Ovary (tissue), 10 donors: ENCODE measurements at places on chromosomes 5 and 9. TPM values are rescaled to one million over a fixed set of nuclear protein-coding genes. Genes with fewer than 3 reads are reported as not detected.
A peak's percentile ranks its signal among the peaks of the same experiment; 100 is the strongest.

The ESM1 gene
- total RNA-seq = not detected

- H3K27me3 ChIP-seq = no peaks in the 10 kb centered on the region
- H3K36me3 ChIP-seq = no peaks in the 10 kb centered on the region
- DNase-seq = no peak
- H3K27ac ChIP-seq = no peak overlapping the region
Observed at GRCh38 chr5:137845472-137845871, 22.2 kb upstream of the MYOT start.

The PTGR1 gene
- total RNA-seq = 34.5 TPM

The COL15A1 gene
- 12.8 TPM for total RNA-seq

- peak overlapping the region; percentile 73 for H3K27ac ChIP-seq
- no peak for DNase-seq
- no peaks in the 10 kb centered on the region for H3K27me3 ChIP-seq
- H3K36me3 ChIP-seq = no peaks in the 10 kb centered on the region
- peaks cover 29% of the 10 kb centered on the region for H3K4me1 ChIP-seq
- no peak overlapping the region for H3K4me3 ChIP-seq
Observed at GRCh38 chr9:94950040-94950578, 223.6 kb downstream of the AOPEP start.

- H3K4me3 ChIP-seq = no peak overlapping the region
- no peaks in the 10 kb centered on the region for H3K4me1 ChIP-seq
- DNase-seq = no peak
Observed at GRCh38 chr9:100219347-100219746, 120.3 kb downstream of the INVS start.

The ITGA1 gene
- total RNA-seq = 16.7 TPM

The MEGF10 gene
- total RNA-seq = 0.50 TPM

- no peak for DNase-seq
- no peaks in the 10 kb centered on the region for H3K36me3 ChIP-seq
- no peak overlapping the region for H3K4me3 ChIP-seq
- H3K27ac ChIP-seq = no peak overlapping the region
Observed at GRCh38 chr5:168870910-168871309, 291.7 kb upstream of the PANK3 start.

GRCh38 chr9:35179347-35180280 is 17.8 kb downstream of the UNC13B start:
- H3K27ac ChIP-seq = no peak overlapping the region
- no peak overlapping the region for H3K4me3 ChIP-seq
- H3K36me3 ChIP-seq = no peaks in the 10 kb centered on the region
- no peak for DNase-seq
- no peaks in the 10 kb centered on the region for H3K4me1 ChIP-seq

DNA sequence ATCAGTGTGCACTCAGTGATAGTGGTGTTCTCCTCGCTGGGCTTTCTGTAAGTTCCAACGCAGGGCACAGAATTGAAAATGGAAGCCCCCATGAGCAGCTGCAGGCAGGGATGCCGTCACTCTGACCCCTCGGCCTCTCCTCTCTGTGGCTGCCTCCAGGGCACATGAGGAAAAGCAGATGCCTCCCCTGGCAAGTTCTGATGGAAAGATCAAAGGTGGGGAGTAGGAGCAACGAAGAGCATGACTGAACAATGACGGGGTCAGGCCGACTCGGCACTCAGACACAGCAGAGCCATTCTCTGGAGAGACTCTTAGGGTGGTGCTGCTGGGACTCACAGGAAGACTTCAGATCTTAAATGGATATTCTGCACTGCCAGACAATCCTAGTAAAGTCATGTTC is 65.6 kb upstream of the CKMT2 start:
- H3K27ac ChIP-seq = no peak overlapping the region
- H3K4me1 ChIP-seq = no peaks in the 10 kb centered on the region
- no peaks in the 10 kb centered on the region for H3K27me3 ChIP-seq
- no peak overlapping the region for H3K4me3 ChIP-seq

DNA sequence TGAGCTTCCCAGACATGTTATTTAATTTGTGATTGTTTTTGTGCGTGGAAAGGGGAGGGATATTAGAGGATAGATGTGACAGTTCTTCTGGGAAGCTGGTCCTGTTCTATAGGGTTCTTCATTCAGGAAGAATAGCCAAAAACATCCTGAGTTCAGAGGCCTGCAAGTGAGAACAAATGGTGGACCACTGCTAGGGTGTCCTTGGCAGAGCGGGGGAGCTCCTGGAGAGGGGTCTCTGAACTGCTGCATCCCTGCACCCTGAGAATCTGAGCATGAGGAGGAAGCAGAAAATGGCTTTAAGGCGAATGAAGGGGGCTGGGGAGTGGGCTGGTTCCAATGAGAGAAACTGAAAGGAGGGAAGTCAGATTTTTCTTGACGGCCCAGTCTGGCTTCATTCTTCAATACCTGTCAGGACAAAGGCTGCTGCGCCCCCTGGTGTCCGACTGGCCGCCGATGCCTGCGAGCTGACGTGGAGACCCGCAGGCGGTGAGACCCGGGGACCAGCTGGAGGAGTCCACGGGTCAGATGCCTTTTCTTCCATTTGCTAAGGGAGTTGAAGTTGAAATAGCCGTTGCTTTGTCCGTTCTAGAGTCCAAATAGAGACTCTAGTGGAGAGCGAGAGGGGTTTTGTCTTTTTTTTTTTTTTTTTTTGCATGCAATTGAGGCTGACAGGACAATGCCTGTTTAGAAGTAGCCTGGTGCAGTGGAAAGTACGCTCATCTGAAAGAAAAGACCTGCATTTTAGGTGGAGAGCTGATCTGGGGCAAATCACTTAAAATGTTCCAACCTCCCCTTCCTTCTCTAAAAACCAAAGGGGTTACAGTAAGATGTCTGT is 39.5 kb upstream of the NFIB start:
- H3K27me3 ChIP-seq = no peaks in the 10 kb centered on the region
- peaks cover 2% of the 10 kb centered on the region for H3K4me1 ChIP-seq
- no peaks in the 10 kb centered on the region for H3K36me3 ChIP-seq
- H3K4me3 ChIP-seq = no peak overlapping the region

DNA sequence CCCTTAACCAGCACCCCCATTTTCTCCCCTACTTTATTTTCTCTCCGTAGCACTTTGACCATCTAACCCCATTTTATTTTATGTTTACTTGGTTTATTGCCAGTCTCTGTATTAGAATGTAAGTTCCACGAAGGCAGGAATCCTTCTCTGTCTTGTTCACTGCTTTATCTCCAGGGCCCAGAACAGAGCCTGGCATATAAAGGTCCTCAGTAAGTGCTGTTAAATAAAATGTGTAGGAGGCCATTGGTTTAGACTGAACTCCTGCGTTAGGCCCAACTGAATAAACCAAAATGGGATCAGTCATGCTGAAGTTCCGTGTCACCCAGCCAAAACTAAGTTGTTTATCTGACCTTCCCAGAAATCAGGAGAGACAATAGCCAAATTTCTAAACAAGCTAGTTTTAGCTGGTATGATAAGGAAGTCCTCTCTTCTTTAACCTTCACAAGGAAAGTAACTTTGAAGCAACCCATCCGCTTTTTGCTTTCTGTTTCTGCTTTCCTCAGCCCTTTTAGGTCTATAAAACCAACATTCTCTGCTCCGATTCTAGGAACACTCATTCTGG is 29.0 kb upstream of the CCNJL start:
- no peaks in the 10 kb centered on the region for H3K36me3 ChIP-seq
- no peak for DNase-seq

The SLC6A7 gene
- not detected for total RNA-seq

The FOXD4L5 gene
- not detected for total RNA-seq

- no peaks in the 10 kb centered on the region for H3K36me3 ChIP-seq
- no peak overlapping the region for H3K4me3 ChIP-seq
Observed at GRCh38 chr9:103615994-103616393, 478.1 kb upstream of the SMC2 start.

GRCh38 chr5:10124287-10124686 is 125.4 kb downstream of the ATPSCKMT start:
- H3K36me3 ChIP-seq = no peaks in the 10 kb centered on the region
- H3K4me3 ChIP-seq = no peak overlapping the region
- H3K27ac ChIP-seq = no peak overlapping the region
- no peaks in the 10 kb centered on the region for H3K4me1 ChIP-seq

- no peaks in the 10 kb centered on the region for H3K4me1 ChIP-seq
- no peak overlapping the region for H3K4me3 ChIP-seq
- DNase-seq = no peak
- H3K27me3 ChIP-seq = no peaks in the 10 kb centered on the region
- no peak overlapping the region for H3K27ac ChIP-seq
- H3K36me3 ChIP-seq = no peaks in the 10 kb centered on the region
Observed at GRCh38 chr9:112796485-112796884, 45.9 kb downstream of the SNX30 start.

GRCh38 chr5:52906845-52907244 is 82.3 kb upstream of the ITGA2 start:
- H3K4me3 ChIP-seq = no peak overlapping the region
- no peaks in the 10 kb centered on the region for H3K36me3 ChIP-seq
- peaks cover 2% of the 10 kb centered on the region for H3K4me1 ChIP-seq
